ENCODE measurements at places on chromosomes 4 and X.

- no peak for DNase-seq
These were observed 450.1 kb upstream of the INTU start for GRCh38 chr4:127182687-127183086.

DNA sequence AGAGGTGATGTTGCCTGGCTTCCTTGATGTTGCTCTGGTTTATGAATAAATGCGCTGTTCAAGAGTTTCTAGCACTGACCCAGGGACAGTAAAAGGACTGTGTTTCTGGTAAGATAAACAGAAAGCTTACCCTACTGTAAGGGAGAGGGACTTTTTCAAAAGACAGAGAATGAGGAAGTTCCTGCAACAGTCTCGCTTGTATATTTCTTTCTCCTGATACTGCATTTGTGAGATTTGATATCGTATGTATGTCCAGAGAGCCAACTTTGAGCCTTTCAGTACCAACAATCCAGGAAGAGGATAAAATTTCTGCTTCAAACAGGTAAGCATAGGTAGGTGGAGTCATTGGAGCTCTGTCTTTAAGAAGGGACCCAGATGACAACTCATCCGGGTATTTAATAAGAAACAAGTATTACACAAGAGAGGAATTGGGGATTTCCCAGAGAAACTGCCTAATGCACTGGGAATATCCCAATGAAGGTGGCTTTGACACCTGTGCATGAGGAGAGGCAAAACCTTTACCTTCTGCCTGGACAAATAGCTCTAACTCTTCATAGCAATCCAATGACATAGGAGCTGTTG is 773 bp downstream of the DAPP1 start:
- DNase-seq = no peak

GRCh38 chr4:109302361-109303139 is at the start of gene COL25A1:
COL25A1 (minus strand) TSS chr4:109302658.
- DNase-seq = peak; percentile 72

- no peak for DNase-seq
These were observed 177.7 kb upstream of the MID1 start for GRCh38 chrX:10798041-10798440.

GRCh38 chr4:6688879-6689505 is 4.7 kb upstream of the S100P start:
- DNase-seq = peak; percentile 97

- DNase-seq = no peak
These were observed 16.6 kb downstream of the AP1S2 start for GRCh38 chrX:15838017-15838416.

DNA sequence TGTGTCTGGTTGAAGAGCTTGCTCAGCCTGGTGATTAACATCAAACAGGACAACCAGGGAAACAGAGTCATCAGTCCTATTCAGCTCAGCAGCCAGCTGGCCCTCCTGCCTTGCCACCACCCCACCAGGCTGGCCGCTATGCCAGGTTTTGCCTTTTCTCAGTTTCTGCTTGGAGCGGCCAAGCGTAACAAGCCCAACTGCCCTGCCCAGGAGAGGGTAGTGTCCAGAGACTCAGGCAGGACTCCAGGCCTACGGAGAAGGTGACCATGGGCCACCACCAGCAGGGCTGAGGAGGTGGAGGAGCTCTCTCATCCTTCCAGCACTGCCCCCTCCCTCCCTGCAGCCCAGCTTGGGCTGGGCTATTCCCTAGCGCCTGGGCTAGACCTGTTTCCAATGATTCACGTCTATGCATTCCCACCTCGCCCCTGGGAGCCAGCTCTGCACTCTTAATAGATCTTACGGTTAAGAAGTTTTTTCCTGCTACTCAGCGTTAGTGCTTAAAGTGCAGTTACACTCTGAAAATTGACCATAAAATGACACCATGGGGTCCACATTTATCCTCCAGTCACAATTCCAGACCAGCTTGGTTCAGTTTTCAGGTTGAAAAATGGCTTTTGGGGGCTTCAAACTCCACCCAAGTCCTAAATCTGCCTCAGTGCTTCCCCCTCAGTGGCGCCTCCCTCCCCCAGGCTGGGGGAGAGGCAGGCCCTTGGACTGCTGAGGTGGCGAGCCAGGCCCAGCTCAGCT is 124.0 kb upstream of the PJA1 start:
- DNase-seq = peak; percentile 47

DNA sequence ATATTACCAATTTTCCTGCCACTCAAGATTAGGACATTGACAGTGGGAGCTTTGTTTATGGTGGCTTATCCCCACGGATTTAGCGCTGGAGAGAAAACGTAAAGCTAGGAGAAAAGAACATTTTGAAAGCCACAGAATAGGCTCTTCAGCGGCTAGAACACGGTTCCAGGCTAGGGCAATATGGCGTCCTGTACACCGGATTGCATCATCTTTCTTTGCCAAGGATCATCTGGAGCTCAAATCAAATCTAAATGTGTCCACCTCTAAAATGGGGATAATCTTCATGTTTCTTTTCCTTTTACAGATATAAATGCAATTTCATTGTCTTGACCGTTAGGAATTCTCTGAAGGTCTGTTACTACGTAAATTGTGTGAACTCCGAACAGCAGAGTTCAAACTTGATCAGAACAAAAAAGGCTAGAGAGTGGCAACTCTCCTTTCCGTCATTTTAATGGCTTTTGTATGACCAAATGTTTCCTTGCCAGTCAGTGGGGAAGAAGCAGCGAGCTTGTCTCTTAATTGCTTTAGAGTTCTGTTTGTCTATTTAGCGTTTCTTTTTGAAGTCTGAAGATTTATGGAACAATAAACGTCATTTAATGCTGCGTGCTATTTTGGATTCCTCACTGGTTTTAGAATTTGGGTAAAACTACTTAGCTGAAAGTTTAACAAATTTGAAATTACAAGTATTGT is 2.6 kb upstream of the WWC2 start:
- no peak for DNase-seq

DNA sequence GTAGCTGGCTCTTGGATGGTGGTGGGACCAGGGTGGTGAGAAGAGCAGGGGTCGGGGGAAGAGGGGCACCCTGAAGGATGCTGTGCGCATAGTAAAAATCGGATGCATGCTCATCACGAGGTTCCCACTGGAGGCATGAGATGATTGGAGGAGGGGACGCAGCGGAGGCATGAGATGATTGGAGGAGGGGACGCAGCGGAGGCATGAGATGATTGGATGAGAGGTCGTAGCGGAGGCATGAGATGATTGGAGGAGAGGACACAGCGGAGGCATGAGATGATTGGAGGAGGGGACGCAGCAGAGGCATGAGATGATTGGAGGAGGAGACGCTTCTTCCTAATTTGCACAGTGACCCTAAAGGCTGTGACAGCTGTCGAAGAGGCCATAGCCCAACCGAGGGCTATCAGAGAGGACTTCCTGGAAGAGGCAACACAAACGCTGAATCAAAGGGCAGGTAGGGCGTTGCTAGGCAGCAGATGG is 106.7 kb downstream of the ADRA2C start:
- DNase-seq = no peak

- DNase-seq = peak; percentile 8
These were observed 159.4 kb downstream of the OPHN1 start for GRCh38 chrX:68273887-68274286.

DNA sequence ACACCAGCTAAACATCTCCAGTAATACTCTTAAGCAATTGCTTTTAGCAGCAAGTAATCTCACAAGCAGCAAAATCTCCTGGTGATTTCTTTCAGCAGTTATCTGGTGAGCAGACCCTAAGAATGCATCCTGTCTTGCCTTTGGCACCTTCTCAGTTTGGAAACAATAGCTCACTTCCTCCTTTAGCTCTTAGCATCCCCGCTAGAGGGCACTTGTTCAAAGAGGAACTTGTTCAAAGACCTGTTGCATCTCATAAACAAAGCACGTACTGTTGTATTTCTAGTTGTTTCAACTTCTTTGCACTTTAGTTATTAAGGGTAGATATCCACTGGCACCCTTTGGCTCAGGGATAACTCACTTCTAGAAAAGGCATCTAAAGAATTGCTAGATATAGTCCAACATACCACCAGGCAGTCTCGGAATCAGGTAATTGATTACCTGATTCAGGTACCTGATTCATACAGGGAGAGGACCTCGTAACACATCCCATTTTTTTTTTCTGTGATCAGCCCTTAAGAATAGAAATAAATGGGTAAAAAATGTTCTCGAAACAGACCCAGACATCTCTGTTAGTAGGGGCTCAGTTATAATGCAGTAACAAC is 81.9 kb upstream of the QRFPR start:
- DNase-seq = peak; percentile 66

DNA sequence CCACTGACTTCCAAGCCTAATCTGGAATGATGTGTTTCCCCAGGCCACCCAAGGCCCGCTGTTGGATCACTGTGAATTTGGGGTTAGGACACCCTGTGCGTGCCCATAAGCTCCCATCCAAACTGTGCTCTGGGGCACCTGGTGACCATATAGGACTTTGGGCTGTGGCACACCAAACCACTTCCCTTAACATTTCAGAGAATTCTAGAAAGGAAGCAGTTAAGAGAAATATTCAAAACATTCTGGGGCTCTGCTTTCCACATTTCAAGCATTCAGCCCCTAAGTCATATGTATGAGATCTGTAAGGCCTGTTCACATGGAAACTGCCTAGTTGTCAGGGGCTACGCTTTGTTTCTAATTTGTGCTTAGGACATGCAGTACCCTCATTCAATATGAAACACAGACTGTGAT is 14.4 kb downstream of the VGLL1 start:
- DNase-seq = no peak

Data from fibroblast of skin of right biceps (primary cell).